Activated T-cell treated with anti-CD3 and anti-CD28 coated beads, Interleukin-2, amount 50 U/mL, for 72 hours (primary cell): ENCODE measurements at places on chromosomes 1 and 21. TPM values are rescaled to one million over a fixed set of nuclear protein-coding genes. Genes with fewer than 3 reads are reported as not detected.
A peak's percentile ranks its signal among the peaks of the same experiment; 100 is the strongest.

GRCh38 chr1:190049314-190049713, 428.4 kb downstream of the BRINP3 start:
- H3K36me3 ChIP-seq, result no peaks in the 10 kb centered on the region
- no peaks in the 10 kb centered on the region for H3K4me1 ChIP-seq
- H3K27ac ChIP-seq, result no peak overlapping the region

DNA sequence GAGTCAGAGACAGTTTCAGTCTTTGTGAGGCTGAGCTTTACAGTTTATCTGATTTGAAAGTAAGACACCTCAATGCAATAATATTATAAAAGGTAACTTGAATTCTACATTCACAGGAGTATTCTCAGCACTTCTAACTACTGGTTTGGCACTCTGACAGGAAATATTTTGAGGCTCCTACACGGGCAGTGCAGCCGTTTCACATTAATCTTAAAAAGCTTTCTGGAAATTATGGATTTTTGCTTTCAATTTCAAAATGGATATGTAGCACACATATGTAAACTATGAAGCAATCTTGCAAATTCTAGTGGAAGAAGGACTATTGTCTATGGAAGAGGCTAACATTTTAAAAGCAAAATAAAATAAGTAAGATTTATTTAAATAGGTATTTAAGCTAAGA, 262.9 kb upstream of the SNX7 start:
- H3K4me1 ChIP-seq, result no peaks in the 10 kb centered on the region
- H3K27ac ChIP-seq, result no peak overlapping the region
- no peak for DNase-seq
- no peaks in the 10 kb centered on the region for H3K36me3 ChIP-seq
- no peaks in the 10 kb centered on the region for H3K27me3 ChIP-seq

DNA sequence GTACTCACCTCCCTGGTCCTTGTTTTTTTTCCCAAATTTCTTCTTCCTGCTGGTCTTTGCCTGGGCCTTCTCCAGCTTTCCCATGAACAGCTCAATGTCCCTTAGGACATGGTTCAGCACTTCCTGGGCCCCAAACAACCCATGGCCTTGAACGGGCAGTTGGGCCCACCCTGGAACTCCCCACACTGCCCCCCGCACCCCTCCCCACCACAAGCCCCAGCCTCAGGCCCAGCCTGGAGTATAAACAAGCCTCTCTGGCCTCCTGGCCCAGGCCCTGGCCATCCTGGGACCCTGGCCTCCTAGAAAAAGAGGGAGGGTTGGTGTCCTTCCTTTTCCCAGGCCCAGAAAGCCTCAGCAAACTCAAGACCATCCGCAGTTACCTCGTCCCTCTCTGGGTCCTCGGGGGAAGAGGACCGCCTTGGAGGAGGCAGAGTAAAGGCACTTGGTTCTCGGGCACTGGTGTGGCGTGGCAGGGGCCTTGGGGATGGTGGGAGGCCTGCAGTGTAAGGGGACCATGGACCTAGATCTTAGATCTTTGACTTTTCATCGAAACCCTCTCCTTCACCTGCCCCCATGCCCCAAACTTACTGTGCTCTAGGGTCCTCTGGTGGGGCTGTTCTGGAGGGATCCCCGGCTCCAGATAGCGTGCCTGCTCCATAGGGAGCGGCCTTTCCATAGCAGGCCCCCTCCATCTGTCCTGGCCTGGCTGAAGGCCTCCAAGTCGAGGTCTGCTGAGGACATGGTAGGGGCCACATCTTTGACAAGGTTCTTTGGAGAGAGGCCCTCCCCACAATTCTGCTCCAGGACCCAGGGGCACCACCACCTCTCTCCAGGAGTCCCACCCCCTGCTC, 5.6 kb downstream of the EPS8L3 start:
- no peaks in the 10 kb centered on the region for H3K4me1 ChIP-seq
- H3K27ac ChIP-seq, result no peak overlapping the region
- no peak overlapping the region for H3K4me3 ChIP-seq

DNA sequence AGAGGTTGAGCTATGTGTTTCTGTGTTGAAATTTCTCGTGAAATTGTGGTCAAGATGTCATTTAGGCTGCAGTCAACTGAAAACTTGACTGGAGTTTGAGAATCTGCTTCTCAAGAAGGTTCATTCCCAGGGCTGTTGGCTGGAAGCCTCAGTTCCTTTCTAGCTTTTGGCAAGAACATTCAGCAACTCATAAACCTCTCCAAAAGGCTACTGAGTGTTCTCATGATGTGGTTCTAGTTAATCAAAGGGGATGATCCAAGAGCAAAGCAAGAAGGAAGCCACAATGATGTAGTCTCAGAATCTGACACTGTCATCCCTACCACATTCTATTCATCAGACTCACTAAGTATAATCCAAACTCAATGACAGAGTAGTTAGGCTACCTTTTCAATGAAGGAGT, 66.6 kb downstream of the SPATA6 start:
- DNase-seq, result no peak
- H3K4me3 ChIP-seq, result no peak overlapping the region
- no peaks in the 10 kb centered on the region for H3K36me3 ChIP-seq
- H3K27me3 ChIP-seq, result no peaks in the 10 kb centered on the region
- H3K4me1 ChIP-seq, result no peaks in the 10 kb centered on the region
- no peak overlapping the region for H3K27ac ChIP-seq

DNA sequence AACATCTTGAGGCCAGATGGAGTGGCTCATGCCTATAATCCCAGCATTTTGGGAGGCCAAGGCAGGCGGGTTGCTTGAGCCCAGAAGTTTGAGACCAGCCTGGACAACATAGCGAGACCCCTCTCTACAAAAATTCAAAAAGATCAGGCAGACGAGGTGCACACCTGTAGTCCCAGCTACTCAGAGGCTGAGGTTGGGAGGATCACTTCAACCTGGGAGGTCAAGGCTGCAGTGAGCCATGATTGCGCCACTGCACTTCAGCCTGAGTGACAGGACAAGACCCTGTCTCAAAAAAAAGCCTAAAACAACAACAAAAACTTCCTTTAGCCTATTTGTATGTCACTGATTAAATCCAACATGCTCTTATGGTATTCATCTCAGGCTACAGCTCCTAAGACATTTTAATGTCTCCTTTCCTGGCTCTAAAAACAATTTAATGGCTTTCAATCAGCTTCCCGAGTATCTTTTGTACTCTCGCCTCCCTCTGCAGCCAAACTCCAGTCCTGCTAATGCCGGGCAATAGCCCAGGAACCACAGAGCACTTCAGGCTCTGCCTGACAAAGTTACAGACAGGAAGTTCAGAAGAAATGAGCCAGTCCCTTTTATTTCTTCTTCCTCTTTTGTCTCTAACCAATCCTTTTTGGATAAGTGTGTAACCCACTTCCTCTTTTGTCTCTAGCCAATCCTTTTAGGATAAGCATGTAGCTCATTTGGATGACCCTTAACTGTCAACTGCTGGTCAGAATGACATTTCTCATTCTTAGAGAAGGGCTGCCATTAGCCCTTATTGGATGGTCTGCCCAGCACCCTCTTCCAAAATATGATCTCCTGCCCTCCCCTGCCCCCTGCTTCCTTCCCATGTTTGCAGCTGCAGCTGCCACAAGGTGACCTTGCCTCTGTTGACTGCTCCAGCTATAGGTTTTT, 6.6 kb upstream of the DOP1B start:
- H3K27me3 ChIP-seq, result no peaks in the 10 kb centered on the region
- no peaks in the 10 kb centered on the region for H3K36me3 ChIP-seq
- no peak for DNase-seq
- H3K4me3 ChIP-seq, result no peak overlapping the region
- no peak overlapping the region for H3K27ac ChIP-seq
- peaks cover 17% of the 10 kb centered on the region for H3K4me1 ChIP-seq

- H3K36me3 ChIP-seq, result peaks cover 2% of the 10 kb centered on the region
- peak overlapping the region; percentile 100 for H3K27ac ChIP-seq
- no peaks in the 10 kb centered on the region for H3K27me3 ChIP-seq
- H3K4me3 ChIP-seq, result peak overlapping the region; percentile 78
These were observed 84.7 kb downstream of the PDE9A start for GRCh38 chr21:42737951-42738590.

- no peak overlapping the region for H3K27ac ChIP-seq
- H3K4me1 ChIP-seq, result no peaks in the 10 kb centered on the region
- no peaks in the 10 kb centered on the region for H3K27me3 ChIP-seq
- H3K36me3 ChIP-seq, result no peaks in the 10 kb centered on the region
These were observed 28.5 kb downstream of the ANP32E start for GRCh38 chr1:150207281-150207971.

DNA sequence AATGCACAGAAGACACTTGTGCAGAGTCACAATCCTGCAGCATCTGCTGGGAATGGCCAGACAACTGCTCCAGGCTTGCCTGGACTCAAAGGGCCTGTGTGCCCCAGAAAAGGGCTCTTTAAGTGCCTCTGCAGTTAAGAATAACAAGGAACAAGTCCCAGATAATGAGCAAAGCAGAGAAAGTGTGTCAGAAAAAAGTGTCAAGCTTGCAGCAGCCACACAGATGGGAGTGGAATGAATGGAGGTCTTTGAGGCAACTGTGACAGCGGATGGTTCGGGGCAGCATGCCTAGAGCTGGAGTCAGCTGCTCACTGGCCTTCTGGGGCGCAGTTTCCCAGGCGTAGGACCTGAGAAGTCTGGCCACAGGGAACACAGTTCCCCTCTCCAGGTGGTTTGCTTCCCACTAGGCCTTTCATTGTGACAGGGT, 5.1 kb downstream of the PARP1 start:
- H3K27me3 ChIP-seq, result no peaks in the 10 kb centered on the region
- DNase-seq, result no peak
- H3K27ac ChIP-seq, result no peak overlapping the region
- H3K4me3 ChIP-seq, result no peak overlapping the region

DNA sequence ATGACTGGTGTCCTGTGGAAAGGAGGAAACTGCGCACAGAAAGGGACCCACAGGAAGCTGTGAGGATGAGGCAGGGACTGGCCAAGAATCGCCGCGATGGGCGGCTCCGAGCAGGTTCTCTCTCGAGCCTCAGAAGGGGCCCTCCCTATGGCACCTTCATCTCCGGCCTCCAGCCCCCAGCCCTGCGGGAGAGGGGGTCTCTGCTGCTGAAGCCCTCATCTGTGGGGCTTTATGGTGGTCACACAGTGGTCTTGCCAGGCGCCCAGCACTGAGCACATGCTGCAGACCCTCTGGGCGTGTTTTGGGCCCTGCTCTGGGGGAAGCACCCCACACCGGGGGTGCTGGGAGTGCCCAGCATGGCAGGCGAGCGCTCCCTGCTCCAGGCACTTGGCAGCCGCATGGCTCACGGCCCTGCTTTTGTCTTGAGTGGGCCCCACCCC, 86.6 kb upstream of the ACTRT2 start:
- no peaks in the 10 kb centered on the region for H3K27me3 ChIP-seq
- H3K4me1 ChIP-seq, result no peaks in the 10 kb centered on the region
- no peak for DNase-seq
- no peaks in the 10 kb centered on the region for H3K36me3 ChIP-seq
- no peak overlapping the region for H3K4me3 ChIP-seq

DNA sequence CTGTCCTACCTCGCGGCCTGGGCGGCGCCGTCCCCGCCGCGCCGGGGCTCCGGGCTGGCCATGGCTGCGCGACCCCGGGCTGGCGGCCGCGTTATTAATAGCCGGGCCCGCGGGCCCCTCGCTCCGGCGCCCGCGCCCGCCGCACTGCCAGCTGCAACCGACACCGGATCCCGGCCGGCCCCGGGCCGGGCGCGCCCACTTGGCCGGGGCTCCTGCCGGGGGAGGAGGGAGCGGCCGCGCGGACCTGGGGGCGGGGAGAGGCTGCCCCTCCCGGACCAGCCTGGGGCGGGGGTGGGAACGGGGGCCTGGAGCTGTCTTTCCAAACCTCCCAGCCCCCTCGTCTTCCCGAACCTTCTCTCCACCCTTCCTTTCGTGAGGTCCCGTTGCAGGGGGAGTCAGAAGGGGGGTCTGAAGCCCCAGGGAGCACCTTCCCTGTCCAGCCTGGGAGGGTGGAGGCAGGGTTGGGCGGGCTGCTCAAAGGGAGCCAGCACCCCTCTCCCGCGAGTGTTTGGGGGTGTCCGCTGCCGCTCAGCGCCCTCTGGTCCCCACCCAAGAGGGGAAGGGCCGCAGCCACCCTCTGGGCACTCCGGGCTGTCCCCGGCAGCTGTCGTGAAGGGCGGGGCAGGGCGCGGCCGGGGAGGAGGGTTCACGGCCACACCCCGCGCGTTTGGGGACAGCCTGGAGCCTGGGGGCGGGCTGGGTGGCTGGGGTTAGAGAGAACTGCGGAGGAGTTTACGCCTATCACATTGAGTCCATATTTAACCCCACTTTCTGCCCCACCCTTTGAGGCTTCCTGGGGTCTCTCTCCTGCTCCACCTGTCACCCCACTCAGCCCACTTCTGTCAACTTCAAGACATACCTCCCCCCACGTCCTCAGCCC, at the start of gene SYNC:
TSS of gene SYNC (minus strand) at position 172 of the 880 bp plus-strand sequence. CDS start at position 62, 110 bp downstream.
- peak within 1 kb of the TSS; percentile 42 for H3K4me3 ChIP-seq
- no peak within 1 kb of the TSS for H3K27ac ChIP-seq
- H3K4me1 ChIP-seq, result peaks cover 8% of the 10 kb centered on the region
- H3K36me3 ChIP-seq, result no peaks in the 10 kb centered on the region
- H3K27me3 ChIP-seq, result peaks cover 28% of the 10 kb centered on the region

- H3K36me3 ChIP-seq, result no peaks in the 10 kb centered on the region
- peaks cover 6% of the 10 kb centered on the region for H3K4me1 ChIP-seq
- no peak for DNase-seq
- H3K27me3 ChIP-seq, result peaks cover 5% of the 10 kb centered on the region
- no peak overlapping the region for H3K4me3 ChIP-seq
These were observed 113.9 kb upstream of the ZNF648 start for GRCh38 chr1:182175361-182175931.

DNA sequence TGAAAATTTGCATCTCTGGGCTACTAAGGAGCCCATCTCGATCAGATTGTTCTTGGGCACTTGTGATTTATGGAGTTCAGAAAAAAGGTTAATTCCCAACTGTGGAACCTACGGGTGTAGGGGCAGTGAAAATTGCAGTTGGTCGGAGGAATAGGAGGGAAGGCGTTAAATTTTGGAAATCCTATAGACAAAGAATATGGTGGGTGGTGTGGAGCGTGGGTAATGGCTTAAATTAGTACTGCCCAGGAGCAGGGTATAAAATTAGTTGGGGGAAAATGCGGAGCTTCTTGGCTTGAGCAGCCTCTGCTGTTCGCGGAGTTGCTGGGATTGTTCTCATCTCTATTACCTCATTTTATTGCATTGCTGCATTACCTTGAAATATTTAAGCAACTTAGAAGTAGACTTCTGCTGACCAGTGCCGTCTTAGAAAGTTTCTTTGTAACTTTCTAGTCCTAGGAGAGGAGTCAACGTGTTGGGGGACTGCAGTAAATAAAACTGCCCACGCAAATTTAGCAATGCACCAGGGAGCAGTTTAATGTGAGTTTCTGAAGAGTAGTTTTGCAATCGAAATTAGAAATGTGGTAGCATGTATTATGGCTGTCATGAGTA, 514 bp downstream of the S1PR1 start:
- no peaks in the 10 kb centered on the region for H3K27me3 ChIP-seq
- peaks cover 43% of the 10 kb centered on the region for H3K36me3 ChIP-seq
- peaks cover 59% of the 10 kb centered on the region for H3K4me1 ChIP-seq
- H3K4me3 ChIP-seq, result peak overlapping the region; percentile 97

- no peak overlapping the region for H3K4me3 ChIP-seq
- peak; percentile 70 for DNase-seq
- H3K4me1 ChIP-seq, result peaks cover 36% of the 10 kb centered on the region
- peak overlapping the region; percentile 27 for H3K27ac ChIP-seq
These were observed 9.2 kb downstream of the IKBKE start for GRCh38 chr1:206479183-206480125.

The HMGCS2 gene
- total RNA-seq, result not detected

The RHBG gene
- not detected for total RNA-seq

The C1orf105 gene
- not detected for total RNA-seq

The TMPRSS15 gene
- not detected for total RNA-seq
